ENCODE measurements at places on chromosomes 1 and 21.

- DNase-seq = no peak
Measured at GRCh38 chr1:89802051-89802450, 18.8 kb upstream of the LRRC8D start.

- DNase-seq = no peak
Measured at GRCh38 chr21:33125680-33126375, 55.9 kb downstream of the OLIG1 start.

GRCh38 chr1:45503462-45504360, 3.6 kb downstream of the MMACHC start:
- no peak for DNase-seq

GRCh38 chr1:8329858-8330257, 11.9 kb downstream of the SLC45A1 start:
- no peak for DNase-seq

- DNase-seq = no peak
Measured at GRCh38 chr21:39125752-39126485, 57.3 kb downstream of the PSMG1 start.

- DNase-seq = no peak
Measured at GRCh38 chr1:203506858-203507626, 13.1 kb downstream of the OPTC start.

- no peak for DNase-seq
Measured at GRCh38 chr1:173669491-173669941, at the start of gene ANKRD45. Gene ANKRD45 (minus strand): TSS chr1:173669851. CDS start chr1:173659418, 10,433 bp downstream.

GRCh38 chr1:71428029-71428428, 347.2 kb upstream of the ZRANB2 start:
- DNase-seq = no peak

GRCh38 chr1:170376801-170377385, 155.1 kb upstream of the GORAB start:
- DNase-seq = no peak

DNA sequence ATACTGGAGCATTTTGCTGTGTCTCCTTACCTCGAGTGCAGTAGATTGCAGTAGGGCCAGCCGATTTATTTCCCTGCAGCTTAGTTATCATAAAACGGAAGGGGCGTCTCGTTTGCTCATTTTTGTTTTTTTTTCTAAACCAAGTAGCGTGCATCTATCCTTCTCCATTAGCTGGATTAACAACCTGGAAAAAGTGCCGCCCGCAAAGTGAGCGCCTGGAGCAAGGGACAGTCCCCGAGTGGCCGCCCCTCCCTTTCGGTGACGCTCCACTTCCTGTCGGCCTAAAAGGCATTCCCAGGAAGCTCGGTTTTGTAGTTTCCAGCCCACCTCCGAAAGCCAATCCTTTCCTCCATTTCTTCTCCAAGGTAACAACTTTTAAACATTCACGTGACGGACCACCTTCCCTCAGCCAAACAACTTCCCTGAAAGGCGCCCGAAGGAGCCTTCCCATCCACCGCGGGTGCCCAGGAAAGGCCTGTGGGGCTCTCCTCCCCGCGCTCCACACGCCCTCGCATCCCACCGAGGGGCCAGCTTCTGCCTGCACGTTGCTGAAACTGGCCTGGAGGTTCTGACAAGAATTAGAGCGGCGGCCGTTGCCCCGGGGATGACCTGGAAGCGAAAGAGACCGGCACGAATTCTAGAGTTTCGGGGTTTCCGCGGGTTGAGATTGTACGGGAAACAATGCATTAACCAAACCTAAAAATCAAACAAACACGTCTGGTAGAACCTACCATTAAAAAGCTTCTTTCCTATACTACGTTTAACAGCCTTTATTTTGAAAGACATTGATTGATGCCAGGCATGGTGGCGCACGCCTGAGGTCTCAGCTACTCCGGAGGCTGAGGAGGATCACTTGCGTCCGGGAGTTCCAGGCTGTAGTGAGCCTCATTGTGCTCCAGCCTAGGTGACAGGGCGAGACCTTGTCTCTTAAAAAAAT, at the start of gene EXTL2:
Gene EXTL2, minus strand, starts transcription at position 240 of the 937 bp plus-strand sequence. CDS start 6,085 bp downstream, outside the sequence.
- peak; percentile 67 for DNase-seq

- DNase-seq = no peak
Measured at GRCh38 chr1:107949467-107950253, 15.3 kb downstream of the VAV3 start.

- DNase-seq = no peak
Measured at GRCh38 chr1:239819096-239819495, 272.6 kb upstream of the FMN2 start.

DNA sequence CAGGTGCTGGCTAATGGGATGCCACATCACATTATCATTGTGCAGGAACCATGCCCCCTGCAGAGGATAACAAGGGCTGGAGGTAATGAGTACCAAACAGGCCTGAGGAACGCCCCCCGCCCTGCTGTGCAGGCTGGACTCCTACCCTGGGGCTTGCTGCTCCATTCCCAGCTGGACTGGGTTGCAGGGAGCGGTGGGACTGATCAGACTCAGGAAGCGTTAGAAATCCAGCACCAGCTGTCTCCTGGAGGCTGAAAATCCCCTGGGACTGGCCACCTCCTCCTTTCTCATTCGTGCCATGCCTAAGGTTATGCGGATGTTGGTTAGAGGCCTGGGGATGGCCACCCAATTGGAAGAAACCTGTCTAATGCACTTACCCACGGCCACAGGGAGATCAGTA, 36.9 kb upstream of the POU3F1 start:
- no peak for DNase-seq

DNA sequence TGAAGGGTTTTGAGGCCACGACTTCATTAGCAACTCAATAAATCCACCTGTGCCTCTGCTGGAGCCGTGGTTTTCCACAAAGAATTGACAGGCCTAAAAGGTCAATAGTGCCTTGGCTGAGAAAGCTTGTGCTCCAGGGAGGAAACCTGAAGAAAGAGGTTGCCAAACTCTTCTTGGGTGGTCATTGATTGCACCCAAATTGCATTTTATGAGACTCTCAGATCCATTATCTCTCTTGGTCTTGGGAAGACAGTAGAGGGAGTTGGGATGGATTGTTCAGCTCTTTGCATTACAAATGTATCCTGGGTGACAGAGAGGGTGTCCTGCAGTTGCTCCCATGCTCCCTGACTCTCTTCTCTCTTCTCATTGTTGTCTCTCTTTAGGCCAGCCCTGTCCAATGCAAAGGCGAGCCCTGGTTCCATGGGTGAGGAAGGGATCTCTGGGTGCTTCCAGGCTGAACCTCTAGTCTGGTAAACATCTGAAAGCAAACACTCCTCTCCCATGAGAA, 46.1 kb upstream of the HTR1D start:
- DNase-seq = no peak

- no peak for DNase-seq
Measured at GRCh38 chr1:119840745-119841144, 29.5 kb upstream of the REG4 start.

GRCh38 chr21:26199456-26199855, 28.9 kb upstream of the APP start:
- no peak for DNase-seq

DNA sequence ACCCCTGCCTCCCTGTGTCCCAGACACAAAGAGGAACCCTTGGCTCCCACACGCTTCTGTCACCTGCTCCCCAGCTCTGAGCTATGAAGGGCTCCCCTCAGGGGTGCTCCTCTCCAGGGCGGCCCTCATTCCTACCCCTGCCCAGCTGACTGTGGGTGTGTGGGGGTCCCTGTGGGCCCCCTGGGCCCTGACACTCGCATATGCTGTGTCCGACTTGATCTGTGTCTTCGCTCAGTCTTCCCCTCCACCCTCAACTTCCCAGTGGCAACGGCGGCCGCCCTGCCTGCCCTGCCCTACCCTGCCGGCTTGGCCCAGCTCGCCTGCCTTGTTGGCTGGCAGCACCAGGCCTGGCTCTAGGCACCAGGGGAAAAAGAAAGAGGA, 1.2 kb downstream of the KCNQ4 start:
- no peak for DNase-seq

- DNase-seq = peak; percentile 37
Measured at GRCh38 chr1:94025383-94026340, 95.3 kb downstream of the ABCA4 start.

- no peak for DNase-seq
Measured at GRCh38 chr1:28129150-28129549, 40.7 kb upstream of the EYA3 start.

- no peak for DNase-seq
Measured at GRCh38 chr1:223198628-223198965, 55.5 kb upstream of the TLR5 start.

DNA sequence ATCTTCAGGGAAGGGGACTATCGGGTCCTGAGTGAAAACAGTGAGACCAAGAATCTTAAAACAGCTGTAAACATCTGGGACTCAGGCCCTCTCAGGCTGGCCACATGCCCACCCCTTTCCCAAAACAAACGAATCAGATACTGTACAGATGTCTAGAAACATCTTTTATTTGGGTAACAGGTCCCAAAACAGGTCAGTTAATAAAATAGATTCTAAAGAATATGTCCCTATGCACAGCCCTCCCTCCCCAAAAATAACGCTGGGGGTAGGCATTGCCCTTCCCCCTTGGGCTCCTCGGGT, 499 bp upstream of the CRTC2 start:
- DNase-seq = no peak

DNA sequence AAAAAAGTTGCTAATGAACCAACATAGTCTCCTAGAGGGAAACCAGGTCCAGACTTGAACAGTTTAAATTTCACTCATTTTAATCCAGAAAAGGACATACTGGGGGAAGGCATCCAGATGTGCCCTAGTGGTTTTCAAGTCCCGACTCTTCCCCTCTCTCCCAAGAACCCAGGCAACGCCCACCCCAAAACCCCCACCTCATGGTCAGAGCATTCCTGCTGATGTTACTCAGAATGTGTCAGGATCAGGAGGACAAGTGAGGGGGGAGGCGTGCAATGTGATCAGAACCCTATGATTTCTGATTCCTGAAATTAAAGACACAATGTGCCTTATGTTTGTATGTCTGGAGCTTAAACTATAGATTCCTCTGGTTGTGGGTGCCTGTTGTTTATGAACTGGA, 1.6 kb upstream of the CTSK start:
- DNase-seq = no peak

- no peak for DNase-seq
Measured at GRCh38 chr1:53450225-53450624, 9.0 kb upstream of the DMRTB1 start.

DNA sequence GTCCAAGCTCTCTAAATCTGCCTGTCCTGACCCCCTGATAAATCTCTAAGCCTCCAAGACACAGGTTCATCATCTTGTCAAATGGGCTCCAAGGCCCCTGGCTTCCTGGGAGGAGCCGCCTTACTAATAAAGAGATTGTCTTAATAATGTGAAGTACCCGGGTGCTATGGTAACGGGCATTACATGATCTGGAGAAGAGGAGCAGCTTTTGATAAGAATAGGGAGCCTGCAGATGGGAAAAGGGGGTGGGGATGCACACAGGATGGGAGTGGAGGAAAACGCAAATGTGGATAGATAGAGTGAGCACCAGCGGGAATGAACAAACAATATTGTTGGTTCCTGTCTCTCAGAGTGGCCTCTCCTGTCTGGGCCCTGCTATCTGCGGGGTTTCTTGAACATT, 11.9 kb upstream of the RXRG start:
- DNase-seq = no peak

DNA sequence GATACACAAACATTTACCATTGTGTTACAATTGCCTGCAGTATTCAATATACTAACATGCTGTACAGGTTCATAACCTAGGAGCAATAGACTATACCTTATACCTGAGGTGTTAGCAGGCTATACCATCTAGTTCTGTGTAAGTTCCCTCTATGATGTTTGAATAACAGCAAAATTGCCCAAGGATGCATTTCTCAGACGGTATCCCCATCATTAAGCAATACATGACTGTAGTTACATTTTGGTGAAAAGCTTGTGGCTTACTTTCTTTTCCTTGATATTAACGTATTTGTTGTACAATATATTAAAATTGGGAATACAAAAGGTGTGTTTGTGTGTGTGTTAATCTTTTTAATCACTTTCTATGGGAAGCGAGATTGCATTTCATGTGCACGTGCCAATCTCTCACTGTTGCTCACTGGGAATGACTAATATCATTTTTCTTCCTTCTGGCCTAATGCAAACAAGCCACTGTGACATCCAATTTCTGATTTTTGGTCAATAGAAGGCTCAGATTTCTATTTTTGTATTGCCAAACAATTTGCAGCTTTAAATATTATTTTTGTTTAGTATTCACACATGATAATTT, 36.7 kb upstream of the WLS start:
- no peak for DNase-seq

GRCh38 chr1:230985711-230986110, 6.8 kb downstream of the ARV1 start:
- no peak for DNase-seq

GRCh38 chr1:208077232-208078075, 166.5 kb upstream of the CD34 start:
- no peak for DNase-seq

- no peak for DNase-seq
Measured at GRCh38 chr21:33219300-33219699, 10.4 kb upstream of the IFNAR2 start.

GRCh38 chr1:214941061-214941460, 141.5 kb upstream of the KCNK2 start:
- DNase-seq = no peak

- no peak for DNase-seq
Measured at GRCh38 chr1:23577056-23578004, 18.0 kb upstream of the ID3 start.

DNA sequence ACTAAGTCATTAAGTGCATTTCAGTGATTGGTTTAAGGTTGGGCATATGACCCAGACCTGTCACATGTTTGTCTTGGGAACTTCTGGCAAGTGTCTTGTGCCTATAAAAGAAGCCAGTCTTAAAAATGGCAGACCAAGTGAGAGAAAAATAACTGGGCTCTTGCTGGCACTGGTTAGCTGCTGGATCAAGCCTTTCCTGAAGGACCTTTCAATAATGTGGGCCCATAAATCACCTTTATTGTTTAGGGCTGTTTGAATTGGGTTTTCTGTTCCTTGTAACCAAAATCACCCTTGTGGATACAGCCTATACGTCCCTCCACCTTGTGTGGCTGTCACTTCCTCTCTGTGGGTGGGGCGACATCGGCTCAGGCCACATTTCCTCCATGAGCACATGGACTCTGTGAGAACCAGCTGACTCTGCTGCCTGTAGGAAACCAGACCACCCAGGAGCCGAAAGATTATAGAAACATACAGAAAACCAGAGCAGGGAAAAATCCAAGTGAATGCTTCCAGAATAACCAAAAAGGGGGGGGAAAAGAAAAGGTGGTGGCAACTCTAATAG, 25.6 kb upstream of the WNT4 start:
- no peak for DNase-seq

Measured in cerebellar nuclear complex (tissue), 1 donor.